ENCODE measurements at places on chromosomes 1 and 21.

- DNase-seq = no peak
These were observed 3.5 kb downstream of the KRTAP10-9 start for GRCh38 chr21:44630440-44630839.

DNA sequence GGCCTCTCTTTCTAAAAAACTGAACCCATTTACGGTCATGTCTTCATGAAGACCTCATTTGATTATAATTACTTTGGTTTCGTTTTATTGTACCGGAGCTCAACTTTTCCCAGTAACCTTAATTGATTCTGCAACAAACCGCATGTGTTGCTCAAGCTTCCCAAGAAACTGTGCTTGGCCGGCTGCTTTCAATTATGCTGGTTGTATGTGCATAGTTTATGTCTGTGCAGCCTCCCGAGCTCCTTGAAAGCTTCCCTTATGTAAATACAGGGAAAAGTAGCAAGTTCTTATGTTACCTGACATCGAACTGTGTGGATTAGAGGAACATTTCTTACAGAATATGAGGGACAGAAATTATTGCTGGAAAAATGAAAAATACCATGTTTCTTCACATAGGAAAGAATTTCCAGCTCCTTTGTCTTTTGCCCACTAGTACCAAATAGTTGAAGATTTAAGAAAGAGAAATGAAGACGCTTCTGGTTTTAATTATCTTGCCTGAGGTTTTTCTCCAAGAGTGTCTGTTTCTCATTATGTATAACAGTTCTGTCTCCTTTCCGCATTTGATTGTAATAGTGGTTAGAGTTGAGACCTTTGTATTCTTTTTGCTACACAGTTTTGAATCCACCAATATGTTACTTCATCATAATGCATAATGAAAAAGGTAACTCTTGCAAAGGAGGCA is 2.1 kb downstream of the VCAM1 start:
- DNase-seq = no peak

DNA sequence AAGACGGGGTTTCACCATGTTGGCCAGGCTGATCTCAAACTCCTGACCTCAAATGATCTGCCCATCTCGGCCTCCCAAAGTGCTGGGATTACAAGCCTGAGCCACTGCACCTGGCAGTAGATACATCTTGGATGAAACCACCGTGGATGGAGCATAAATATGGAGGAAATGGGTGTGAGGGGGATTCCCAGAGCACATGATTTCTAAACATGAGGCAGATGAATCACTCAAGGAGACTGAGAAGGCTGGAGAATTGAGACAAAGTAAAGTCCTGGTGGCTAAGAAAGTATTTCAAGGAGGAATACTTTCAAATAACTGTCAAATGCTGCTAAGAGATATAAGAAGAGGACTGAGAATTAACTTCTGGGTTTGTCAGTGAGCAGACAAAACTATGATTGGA is 5.4 kb upstream of the PGBD5 start:
- DNase-seq = no peak

DNA sequence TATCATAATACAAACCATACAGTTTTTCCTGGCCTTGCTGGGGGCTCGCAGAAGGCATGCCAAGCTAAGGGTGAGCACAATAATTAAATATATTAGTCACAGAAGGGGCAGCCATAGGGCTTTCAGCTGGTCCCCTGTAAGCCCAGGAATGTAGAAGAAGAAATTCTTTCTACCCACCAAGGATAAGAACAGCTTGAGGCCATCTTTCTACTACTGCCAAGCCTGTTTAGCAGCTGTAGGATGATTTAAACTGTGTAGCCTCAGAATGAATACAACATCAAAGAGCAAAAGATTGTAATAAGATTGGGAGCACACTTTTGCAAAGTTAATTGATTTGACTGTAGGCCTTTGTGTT is 171.5 kb downstream of the LRRC7 start:
- no peak for DNase-seq

- DNase-seq = no peak
These were observed 7.0 kb upstream of the SPATC1L start for GRCh38 chr21:46191257-46191685.

DNA sequence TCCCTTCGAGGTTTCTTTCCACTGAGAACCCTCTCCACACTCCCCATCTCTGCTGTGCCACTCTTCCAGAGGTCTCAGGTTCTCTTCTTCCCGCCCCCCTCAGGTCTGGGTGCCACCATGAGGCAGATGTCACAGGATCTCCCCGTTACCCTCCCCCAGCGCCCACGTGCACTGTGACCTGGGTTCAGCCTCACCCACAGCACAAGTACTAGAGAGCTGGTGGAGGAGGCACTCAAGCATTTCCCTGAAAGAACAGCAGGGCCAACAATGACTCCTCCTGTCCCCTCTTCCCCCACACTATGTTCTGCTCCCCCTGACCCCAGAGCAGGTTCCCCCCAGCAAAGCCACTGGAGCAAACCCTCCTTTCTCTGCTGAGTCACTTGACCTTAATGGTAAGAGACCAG is 14.3 kb downstream of the PLEKHA6 start:
- no peak for DNase-seq

All from hematopoietic multipotent progenitor cell treated with erythropoietin and hydrocortisone succinate and interleukin-3 and kit ligand, for 8 days (in vitro differentiated cells).